ENCODE measurements at places on chromosomes 7 and 10. TPM values are rescaled to one million over a fixed set of nuclear protein-coding genes. Genes with fewer than 3 reads are reported as not detected.

The CYP26C1 gene
- total RNA-seq = not detected

The INMT gene
- total RNA-seq = 20.8 TPM

The ATRNL1 gene
- total RNA-seq = 0.66 TPM

The H2BK1 gene
- not detected for total RNA-seq

The BAIAP2L1 gene
- total RNA-seq = 1.3 TPM

The BAMBI gene
- 0.15 TPM for total RNA-seq

The CH25H gene
- total RNA-seq = 2.0 TPM

The ZP3 gene
- 0.87 TPM for total RNA-seq

The WDR11 gene
- total RNA-seq = 81.7 TPM

The AP5Z1 gene
- 35.8 TPM for total RNA-seq

The ABLIM1 gene
- 4.6 TPM for total RNA-seq

The LEP gene
- total RNA-seq = not detected

All from smooth muscle cell of trachea (primary cell).